MV-4-11 (cell line): ENCODE measurements at places on chromosomes 16 and 17.
A peak's percentile ranks its signal among the peaks of the same experiment; 100 is the strongest.

- DNase-seq: no peak
These were observed 59.0 kb downstream of the SPACA3 start for GRCh38 chr17:33050611-33051140.

GRCh38 chr16:73053364-73054124, 5.6 kb upstream of the ZFHX3 start:
- no peak for DNase-seq

DNA sequence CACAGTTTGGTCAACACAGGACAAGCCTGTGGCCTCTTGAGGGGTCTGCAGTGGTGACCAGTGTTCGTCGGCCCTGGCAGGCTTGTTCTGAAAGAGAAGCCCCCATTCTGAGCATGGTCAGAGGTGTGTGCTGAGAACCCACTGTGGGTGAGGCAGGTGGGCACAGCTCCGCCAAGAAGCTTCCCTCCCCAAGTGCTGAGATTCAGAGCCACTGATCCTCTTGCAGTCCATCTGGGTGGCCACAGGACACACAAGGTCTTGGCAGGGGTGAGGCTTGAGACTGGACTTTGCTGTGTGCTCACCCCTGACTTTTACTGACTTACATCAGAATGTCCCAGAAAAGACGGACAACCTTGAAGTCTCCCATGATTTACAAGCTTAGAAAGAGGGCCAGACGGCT, 18.7 kb downstream of the MPRIP start:
- no peak for DNase-seq

- no peak for DNase-seq
These were observed 44.1 kb downstream of the CCDC42 start for GRCh38 chr17:8700546-8700945.

GRCh38 chr16:13727943-13728342, 192.0 kb upstream of the ERCC4 start:
- no peak for DNase-seq

GRCh38 chr16:82864332-82865040, 237.7 kb downstream of the CDH13 start:
- DNase-seq: no peak

DNA sequence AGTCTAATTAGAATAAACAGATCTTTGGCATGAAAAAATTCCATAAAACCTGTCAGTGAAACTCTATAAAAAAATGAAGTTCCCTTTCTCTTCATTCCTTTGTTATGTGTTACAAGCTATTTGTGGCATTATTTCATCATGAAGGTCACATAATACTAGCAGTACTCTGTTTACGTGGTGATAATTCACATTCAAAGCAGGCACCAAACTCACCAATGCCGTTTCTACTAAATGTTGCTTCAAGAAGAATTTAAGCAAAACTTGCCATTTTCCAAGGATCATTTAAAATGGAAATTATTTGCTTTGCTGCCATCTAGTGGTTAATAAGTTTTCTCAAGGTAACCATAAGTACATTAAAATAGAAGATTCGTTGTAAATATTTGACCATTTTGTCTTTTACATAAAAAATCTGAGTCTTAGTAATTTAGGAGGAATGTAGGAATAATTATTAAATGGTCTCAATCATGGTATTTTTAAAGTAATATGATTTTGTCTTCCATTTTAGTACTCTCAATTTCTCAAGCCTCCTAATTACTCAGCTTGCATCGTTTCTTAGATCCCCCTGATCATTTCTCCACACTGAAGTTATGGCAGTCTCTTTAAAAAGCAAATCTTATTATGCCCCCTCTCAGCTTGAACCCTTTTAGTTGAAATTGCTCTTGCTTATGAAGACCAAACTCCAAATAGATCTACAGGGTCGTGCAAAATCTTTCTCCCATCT, 80.8 kb downstream of the OMG start:
- peak; percentile 38 for DNase-seq

- DNase-seq: no peak
These were observed 101.7 kb downstream of the RPTOR start for GRCh38 chr17:80646328-80646727.

DNA sequence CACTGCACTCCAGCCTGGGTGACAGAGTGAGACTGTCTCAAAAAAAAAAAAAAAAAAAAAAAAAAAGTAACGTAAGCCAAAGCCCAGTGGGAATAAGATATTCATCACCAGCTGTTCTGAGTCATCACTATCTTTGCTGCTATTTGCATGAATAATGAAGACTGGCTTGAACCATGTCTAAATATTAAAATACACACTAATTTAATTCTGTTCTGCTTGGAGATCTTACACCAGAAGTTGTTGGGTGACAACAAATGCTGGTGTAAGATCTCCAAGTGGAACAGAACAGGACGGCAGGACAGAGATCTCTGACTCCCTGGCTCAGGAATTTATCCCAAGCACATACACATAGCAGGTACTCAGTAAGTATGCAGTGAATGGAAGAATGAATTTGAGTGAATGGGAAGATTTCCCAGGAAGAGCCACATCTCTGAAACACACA, 19.6 kb downstream of the DNAH17 start:
- DNase-seq: peak; percentile 1

GRCh38 chr17:76700617-76701470, 9.9 kb downstream of the MXRA7 start:
- DNase-seq: peak; percentile 42

- no peak for DNase-seq
These were observed 99.9 kb downstream of the ASIC2 start for GRCh38 chr17:33192951-33193911.

- DNase-seq: no peak
These were observed 506.1 kb downstream of the CDH11 start for GRCh38 chr16:64615630-64616280.

- DNase-seq: no peak
These were observed 5.2 kb downstream of the CAMTA2 start for GRCh38 chr17:4982305-4982704.

DNA sequence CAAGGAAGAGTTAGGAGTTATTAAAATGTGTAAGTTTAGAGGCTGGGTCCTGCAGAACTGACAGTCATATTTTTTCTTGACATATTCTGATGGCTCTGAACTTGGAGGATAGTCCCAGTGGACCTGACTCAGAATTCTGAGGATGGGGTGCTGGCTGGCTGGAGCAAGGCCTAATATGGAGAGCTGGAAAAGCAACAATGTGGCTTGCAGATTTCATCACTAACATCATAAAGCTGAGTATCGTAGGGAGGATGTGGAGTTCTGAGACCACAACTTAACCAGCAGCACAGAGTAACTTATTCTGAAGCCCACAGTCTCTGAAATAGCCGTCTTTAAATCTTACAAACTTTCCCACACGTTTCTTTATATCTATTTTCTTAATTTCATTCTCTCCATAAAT, 2.3 kb downstream of the KRTAP1-5 start:
- peak; percentile 17 for DNase-seq

DNA sequence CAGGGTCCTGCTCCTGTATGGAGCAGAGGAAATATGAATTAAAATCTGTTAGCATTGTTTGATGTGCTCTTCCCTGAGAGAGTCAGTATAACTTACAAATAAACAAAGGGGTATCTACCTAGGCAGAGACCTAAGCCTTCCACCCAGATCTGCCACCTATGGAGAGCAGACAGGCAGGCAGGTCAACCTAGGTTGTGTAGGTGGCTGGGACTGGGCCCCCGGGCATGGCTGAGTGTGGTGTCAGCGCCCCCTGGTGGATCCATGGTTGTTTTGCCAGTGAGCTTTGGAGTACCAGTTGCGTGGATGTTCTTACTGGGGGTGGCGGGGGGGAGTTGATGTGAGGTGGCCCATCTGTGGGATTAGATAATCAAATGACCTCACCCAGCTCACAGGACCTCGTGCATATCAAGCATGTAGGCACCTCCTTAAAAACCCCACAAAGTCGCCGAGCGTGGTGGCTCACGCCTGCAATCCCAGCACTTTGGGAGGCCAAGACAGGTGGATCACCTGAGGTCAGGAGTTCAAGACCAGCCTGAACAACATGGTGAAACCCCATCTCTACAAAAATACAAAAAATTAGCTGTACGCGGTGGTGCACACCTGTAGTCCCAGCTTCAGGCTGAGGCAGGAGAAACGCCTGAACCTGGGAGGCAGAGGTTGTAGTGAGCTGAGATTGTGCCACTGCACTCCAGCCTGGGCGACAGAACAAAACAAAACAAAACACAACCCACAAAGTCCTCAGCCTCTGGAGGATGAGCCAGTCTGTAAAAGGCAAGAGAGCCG, 17.6 kb downstream of the DUS2 start:
- DNase-seq: peak; percentile 49

DNA sequence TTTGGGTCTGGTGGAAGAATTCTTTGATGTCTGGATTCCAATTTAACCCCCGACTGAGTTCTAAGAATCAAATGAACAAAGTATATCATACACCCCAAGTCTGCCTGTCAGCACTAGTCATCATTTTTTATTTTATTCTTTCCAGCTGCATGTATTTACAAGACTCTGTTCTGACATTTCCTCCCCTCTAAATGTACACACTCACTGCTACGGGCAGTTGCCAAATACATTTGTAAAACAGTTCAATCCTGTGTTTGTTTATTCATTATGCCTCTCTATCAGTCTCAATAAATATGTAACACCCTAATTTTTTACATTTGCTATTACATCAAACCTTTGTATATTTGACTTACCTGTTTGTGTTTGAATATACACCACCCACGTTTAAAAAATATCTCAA, 422.3 kb upstream of the PSMD7 start:
- no peak for DNase-seq

DNA sequence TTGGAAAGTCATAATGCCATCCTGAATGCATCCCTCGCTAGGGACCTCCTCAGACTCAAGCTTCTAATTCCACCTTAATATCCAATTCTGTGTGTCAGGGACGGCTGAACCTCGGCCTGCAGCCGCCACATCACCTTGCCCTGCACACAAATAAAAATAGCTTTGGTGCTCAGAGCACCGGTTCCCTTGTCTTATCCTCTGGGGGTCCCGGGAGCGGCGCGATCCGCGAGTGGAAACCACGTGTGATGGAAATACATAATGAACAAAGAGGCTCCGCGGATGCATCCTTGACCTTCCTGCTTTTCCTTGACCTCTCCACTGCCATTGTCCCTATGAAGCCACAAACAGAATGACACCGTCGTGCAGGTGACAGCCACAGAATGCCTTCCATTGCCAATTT, 143.4 kb downstream of the ZNF423 start:
- no peak for DNase-seq

GRCh38 chr16:78407191-78407590, 307.7 kb downstream of the WWOX start:
- DNase-seq: no peak

- peak; percentile 45 for DNase-seq
These were observed at the start of gene ZNF629 for GRCh38 chr16:30786936-30787612. Gene ZNF629, minus strand, starts transcription at chr16:30787205. Its CDS starts 2,723 bp downstream, at chr16:30784482.
